Tracheal epithelial cell (primary cell): ENCODE measurements at places on chromosomes 2 and 18. TPM values are rescaled to one million over a fixed set of nuclear protein-coding genes. Genes with fewer than 3 reads are reported as not detected.

The CKAP2L gene
- total RNA-seq, result 0.21 and 0.48 TPM in 2 replicates

The CDH19 gene
- under 0.01 TPM in 2 replicates for total RNA-seq

The TCF7L1 gene
- total RNA-seq, result 0.64 and 1.7 TPM in 2 replicates

The AMER3 gene
- total RNA-seq, result not detected in 2 replicates

The TM4SF20 gene
- not detected in 2 replicates for total RNA-seq

The LYG1 gene
- not detected in 2 replicates for total RNA-seq

The PKDCC gene
- total RNA-seq, result 1.3 and 1.9 TPM in 2 replicates

The CDCA7 gene
- 3.1 and 7.2 TPM in 2 replicates for total RNA-seq

The DHRS9 gene
- total RNA-seq, result 0.72 and 13.0 TPM in 2 replicates

The CCBE1 gene
- 0.43 and 1.9 TPM in 2 replicates for total RNA-seq

The ACADL gene
- 0.21 and 0.48 TPM in 2 replicates for total RNA-seq

The KCNG2 gene
- not detected in 2 replicates for total RNA-seq

The DSG4 gene
- not detected in 2 replicates for total RNA-seq

The TGFA gene
- total RNA-seq, result 99.1 and 248 TPM in 2 replicates

The ZNF521 gene
- 0.72 TPM in 1 of 2 replicates, not detected in the other for total RNA-seq

The CPO gene
- not detected in 2 replicates for total RNA-seq

The RBFA gene
- 34.7 and 40.7 TPM in 2 replicates for total RNA-seq
